ENCODE measurements at places on chromosomes 5 and 9. TPM values are rescaled to one million over a fixed set of nuclear protein-coding genes. Genes with fewer than 3 reads are reported as not detected.

CA9 gene
- total RNA-seq, result 6.1 TPM

PCDH12 gene
- total RNA-seq, result not detected

ACOT12 gene
- not detected for total RNA-seq

POLK gene
- 9.2 TPM for total RNA-seq

UBAP2 gene
- 45.1 TPM for total RNA-seq

KIF27 gene
- total RNA-seq, result 1.3 TPM

F2RL1 gene
- 254 TPM for total RNA-seq

SEMA5A gene
- total RNA-seq, result not detected

DNAJC18 gene
- 8.2 TPM for total RNA-seq

ACO1 gene
- total RNA-seq, result 32.5 TPM

LRRC19 gene
- not detected for total RNA-seq

CDH9 gene
- total RNA-seq, result not detected

SEMA4D gene
- total RNA-seq, result 6.4 TPM

ZNF618 gene
- total RNA-seq, result 11.7 TPM

ADAMTS12 gene
- 9.1 TPM for total RNA-seq

ADGRD2 gene
- total RNA-seq, result not detected

ZNF608 gene
- 0.40 TPM for total RNA-seq

DOLPP1 gene
- 23.3 TPM for total RNA-seq

PCDHGA6 gene
- 0.39 TPM for total RNA-seq

FCN1 gene
- total RNA-seq, result not detected

TMEM174 gene
- total RNA-seq, result not detected

DBH gene
- not detected for total RNA-seq

RNF180 gene
- 0.60 TPM for total RNA-seq

HAVCR1 gene
- 43.9 TPM for total RNA-seq

SLC46A2 gene
- not detected for total RNA-seq

NUTM2G gene
- total RNA-seq, result not detected

ANKRD33B gene
- total RNA-seq, result 13.1 TPM
